ENCODE measurements at places on chromosomes 1 and 21. TPM values are rescaled to one million over a fixed set of nuclear protein-coding genes. Genes with fewer than 3 reads are reported as not detected.

The L1TD1 gene
- polyA plus RNA-seq = not detected

The CDK18 gene
- polyA plus RNA-seq = 0.85 TPM

The C1orf210 gene
- polyA plus RNA-seq = not detected

The RGS13 gene
- polyA plus RNA-seq = not detected

The MYBPHL gene
- polyA plus RNA-seq = 1.1 TPM

The HES2 gene
- polyA plus RNA-seq = not detected

The AMPD1 gene
- polyA plus RNA-seq = not detected

The PPIAL4G gene
- polyA plus RNA-seq = 0.38 TPM

The UTP11 gene
- polyA plus RNA-seq = 127 TPM

The LCE3A gene
- not detected for polyA plus RNA-seq

The KRTAP19-1 gene
- not detected for polyA plus RNA-seq
